Stimulated activated CD8-positive, alpha-beta memory T cell treated with anti-CD3 and anti-CD28 coated beads, Interleukin-7, amount 100 ng/mL, for 1 hour (primary cell): ENCODE measurements at places on chromosomes 3 and 15.

DNA sequence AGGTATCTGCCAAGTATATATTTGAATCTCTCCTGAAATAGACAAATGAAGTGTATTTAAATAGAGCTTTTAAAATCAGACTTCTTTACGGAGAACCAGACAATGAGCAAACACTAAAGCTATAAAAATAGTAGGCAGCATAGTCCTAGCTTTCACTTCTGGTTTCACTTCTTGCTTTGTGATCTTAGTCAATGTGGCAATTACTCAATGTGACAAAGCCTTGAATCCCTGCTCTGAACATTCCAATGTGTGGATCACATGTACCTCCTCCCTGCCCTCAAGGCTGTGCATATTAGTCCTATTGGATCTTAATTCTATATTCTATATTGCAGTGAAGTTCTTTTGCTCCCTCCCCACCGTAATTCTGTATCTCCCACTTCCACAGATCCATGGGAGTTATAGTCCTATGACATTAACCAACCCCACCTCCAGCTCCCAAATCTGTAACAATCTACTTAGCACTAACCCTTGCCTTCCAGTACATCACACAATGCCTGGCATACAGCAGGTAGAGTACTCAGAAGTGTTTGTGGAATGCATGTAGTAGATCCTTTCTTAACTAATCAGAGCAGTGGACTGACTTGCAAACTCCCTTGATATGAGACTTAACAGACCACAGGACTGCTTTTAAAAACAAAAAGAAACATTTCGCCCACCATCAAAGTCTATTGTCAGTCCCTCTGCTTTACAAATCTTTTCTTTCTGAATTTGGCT, 24.3 kb upstream of the CP start:
- DNase-seq: no peak

- no peak for DNase-seq
These were observed 140.4 kb downstream of the CHDH start for GRCh38 chr3:53705774-53706173.

DNA sequence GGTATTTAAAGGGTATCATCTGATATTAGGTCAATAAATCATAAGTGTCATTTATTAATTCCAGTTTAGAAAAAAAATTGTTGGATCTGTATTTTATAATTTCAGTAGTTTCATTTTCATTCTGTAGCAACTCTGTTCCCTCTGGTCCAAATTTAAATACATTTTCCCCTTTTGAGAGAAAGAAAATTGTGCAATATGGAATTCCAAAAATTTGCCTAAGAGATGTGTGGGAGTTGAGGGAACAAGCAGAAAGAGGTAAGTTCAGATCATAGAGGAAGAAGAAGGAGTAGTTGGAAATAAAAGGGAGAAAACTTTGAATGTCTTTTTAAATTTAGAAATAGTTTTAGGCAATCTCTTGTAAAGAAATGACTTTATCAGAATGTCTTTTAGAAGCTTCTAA, 48.9 kb upstream of the MME start:
- DNase-seq: no peak

DNA sequence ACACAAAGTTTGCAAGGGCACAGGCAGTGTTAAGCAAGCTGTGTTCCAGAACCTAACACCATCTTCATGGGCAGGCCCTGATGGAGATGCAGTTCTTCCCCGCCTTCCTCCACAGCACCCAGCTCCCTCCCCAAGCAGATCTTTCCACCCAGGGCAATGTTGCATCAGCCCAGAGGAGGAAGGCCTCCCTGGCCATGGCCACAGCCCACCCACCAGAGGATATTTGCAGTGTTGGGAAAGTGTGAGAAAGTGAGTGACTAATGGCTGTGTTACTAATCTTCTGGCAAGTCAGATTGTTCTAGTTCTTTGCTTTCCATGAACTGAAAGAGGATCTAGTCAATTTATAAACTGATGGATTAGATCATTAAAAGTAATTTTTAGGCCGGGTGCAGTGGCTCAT, 42.0 kb upstream of the ATP10A start:
- no peak for DNase-seq

DNA sequence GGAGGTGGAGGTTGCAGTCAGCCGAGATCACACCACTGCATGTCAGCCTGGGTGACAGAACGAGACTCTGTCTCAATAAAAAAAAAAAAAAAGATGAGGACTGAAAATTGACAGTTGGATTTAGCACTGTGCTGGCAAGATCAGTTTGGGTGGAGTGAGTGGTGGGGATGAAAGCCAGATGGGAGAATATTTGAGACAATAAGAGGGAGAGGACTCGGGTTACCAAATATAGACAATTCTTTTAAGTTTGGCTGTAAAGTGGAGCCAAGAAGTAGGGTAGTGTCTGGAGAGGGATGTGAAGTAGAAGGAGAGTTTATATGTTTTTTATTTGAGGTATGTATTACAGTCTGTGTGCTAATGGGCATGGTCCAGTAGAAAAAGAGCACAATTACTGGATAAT, 20.4 kb downstream of the TMOD3 start:
- DNase-seq: no peak

DNA sequence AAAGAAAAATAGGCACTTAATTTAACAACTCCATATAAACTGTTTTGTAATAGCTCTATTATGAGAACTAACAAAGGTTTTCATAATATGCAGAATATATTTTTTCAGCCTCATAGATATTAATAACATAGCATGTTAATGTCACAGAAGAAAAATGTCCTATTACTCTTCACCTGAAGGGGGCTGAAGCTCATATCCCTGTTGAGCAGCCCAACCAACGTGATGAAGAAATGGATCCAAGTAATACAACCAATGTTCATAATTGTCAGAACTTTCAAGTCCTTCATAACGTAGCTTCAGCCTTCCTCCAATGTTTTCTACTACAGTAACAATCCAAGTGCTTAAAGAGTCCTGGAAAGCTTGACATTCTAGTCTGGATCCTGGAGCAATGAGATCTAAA, 34.5 kb upstream of the STIMATE start:
- DNase-seq: no peak

GRCh38 chr3:156304406-156304805, 184.0 kb downstream of the KCNAB1 start:
- DNase-seq: no peak

- no peak for DNase-seq
These were observed 64.5 kb downstream of the RYR3 start for GRCh38 chr15:33375236-33375635.

- DNase-seq: no peak
These were observed 13.2 kb downstream of the CTSH start for GRCh38 chr15:78931439-78932257.

DNA sequence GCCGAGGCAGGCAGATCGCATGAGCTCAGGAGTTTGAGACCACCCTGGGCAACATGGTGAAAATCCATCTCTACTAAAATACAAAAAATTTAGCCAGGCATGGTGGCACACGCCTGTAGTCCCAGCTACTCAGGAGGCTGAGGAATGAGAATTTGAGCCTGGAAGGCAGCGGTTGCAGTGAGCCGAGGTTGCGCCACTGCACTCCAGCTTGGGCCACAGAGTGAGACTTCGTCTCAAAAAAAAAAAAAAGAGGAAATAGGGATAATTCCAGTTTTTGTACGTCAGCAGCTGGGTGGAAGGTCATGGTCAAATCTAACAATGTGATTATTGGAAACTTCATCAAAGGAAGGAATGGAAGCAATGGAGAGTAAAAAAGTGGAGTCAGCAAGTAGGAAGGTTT, 3.1 kb downstream of the CMC1 start:
- DNase-seq: no peak

- no peak for DNase-seq
These were observed 578.7 kb downstream of the NLGN1 start for GRCh38 chr3:173976281-173976680.

GRCh38 chr3:111947231-111947630, 31.6 kb upstream of the ABHD10 start:
- DNase-seq: no peak

GRCh38 chr3:184759666-184760200, 47.9 kb upstream of the MAGEF1 start:
- DNase-seq: no peak
